Erythroblast (primary cell): ENCODE measurements at places on chromosomes 11 and 22.
A peak's percentile ranks its signal among the peaks of the same experiment; 100 is the strongest.

- no peak for DNase-seq
Measured at GRCh38 chr22:23205339-23206049, 25.2 kb downstream of the BCR start.

DNA sequence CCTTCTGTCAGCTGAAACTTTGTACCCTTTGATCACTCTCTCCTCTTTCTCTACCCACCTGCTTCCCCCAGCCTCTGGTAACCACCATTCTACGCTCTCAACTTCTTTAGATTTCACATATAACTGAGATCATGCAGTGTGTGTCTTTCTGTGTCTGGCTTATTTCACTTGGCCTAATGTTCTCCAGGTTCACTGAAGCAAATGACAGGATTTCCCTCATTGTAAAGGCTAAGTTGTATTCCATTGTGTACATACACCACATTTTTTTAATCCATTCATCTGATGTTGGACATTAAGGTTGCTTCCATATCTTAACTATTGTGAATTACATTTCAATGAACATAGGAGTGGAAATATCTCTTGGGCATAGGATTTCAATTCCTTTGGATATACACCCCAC is 207.6 kb downstream of the MIAT start:
- DNase-seq: no peak

GRCh38 chr11:89477175-89477574 is 14.0 kb downstream of the NOX4 start:
- no peak for DNase-seq

GRCh38 chr11:120013325-120014250 is 124.3 kb downstream of the TRIM29 start:
- peak; percentile 8 for DNase-seq

DNA sequence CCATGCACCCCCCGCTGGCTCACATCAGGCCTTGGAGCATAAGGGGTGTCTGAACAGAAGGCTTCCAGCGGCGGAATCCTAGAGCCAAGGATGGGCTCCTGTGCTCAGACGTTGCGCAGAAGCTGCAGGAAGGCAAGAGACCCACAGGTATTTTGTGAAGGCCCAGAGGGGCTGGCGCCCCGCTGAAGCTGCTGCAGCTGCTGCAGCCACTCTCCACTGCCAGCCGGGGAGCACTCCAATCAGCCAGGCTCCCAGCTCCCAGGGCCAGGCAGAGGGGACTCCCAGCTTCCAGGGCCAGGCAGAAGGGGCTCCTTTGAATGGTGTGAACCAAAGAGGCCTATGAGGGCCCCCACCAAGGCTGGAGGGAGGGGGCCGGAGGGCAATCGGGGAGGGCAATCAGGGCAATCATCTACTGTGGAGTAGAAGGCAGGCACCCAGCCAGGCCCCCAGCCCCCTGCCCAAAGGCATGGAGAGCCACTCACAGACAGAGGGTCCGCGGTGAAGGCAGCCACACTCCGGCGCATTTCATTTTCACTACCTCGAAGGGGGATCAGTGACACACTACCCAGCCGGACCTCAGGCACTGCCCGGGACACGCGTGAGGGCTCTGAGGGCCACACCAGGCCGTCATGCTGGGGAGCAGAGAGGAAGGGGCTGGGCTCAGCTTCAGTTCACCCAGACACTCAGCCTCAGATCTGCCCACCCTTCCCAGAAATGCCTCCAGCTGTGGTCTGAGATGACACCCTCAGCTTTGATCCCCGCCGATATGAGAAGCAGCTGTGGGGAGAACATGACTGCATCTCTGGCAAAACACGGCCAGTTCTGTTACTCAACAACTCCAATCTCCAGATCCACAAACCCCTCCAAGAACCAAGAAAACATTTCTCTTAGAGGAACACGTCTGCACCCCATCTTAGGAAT is 11.6 kb upstream of the PDE2A start:
- DNase-seq: peak; percentile 15

GRCh38 chr22:37313376-37314314 is 31.3 kb downstream of the CYTH4 start:
- no peak for DNase-seq

DNA sequence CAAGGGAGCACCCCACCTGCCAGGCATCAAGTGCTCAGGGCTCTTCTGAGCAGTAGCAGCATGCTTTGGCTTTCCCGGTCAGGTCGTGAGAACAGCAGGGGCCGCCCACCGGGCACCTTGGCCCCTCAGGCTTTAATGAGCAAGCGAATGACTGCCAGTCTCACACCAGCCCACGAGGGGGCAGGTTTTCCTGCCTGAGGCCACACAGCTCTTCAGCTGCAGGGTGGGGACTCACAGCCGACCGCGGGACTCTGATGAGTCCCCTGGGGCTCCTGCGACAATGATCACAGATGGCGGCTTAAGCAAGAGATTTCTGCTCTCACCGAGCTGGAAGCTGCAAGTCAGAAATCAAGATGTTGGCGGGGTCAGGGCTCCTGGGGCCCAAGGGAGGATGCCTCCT is 14.3 kb upstream of the FGF19 start:
- DNase-seq: peak; percentile 37

DNA sequence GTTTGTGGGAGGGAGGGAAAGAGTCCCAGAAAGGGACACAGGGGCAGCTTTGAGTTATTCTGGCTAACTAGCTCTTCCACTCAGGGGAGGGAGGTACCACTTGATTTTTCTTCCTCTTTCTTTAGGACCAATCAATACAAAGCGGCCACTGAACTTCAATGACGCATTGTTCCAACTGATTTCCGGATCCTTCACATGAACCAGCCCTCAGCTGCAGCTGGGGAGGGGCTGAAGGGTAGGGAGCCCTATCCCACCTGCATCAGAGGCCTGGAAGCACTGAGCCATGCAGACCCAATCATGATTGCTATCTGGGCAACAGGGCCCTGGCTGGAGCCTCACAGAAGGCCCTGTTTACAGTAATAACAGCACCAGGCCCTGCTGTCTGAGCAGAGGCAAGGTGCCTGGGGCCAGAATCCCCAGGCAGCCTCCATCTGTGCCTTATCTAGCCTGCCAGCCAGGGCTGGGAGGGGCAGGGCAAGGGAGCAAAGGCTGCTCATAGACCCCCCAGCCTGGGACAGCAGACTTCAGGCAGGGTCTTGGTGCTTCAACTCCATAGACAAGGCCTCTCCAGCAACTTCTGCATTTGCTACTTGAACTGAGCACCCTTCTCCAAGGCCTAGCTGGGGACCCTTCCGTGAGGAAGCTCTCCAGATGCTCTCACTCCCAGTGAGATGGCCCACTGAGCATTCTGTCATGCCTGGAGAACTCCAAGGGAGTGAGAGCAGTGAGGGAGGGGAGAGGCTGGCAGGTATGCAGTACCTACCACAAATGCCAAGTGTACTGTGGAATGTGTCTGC is 22.5 kb downstream of the CLPB start:
- peak; percentile 87 for DNase-seq

DNA sequence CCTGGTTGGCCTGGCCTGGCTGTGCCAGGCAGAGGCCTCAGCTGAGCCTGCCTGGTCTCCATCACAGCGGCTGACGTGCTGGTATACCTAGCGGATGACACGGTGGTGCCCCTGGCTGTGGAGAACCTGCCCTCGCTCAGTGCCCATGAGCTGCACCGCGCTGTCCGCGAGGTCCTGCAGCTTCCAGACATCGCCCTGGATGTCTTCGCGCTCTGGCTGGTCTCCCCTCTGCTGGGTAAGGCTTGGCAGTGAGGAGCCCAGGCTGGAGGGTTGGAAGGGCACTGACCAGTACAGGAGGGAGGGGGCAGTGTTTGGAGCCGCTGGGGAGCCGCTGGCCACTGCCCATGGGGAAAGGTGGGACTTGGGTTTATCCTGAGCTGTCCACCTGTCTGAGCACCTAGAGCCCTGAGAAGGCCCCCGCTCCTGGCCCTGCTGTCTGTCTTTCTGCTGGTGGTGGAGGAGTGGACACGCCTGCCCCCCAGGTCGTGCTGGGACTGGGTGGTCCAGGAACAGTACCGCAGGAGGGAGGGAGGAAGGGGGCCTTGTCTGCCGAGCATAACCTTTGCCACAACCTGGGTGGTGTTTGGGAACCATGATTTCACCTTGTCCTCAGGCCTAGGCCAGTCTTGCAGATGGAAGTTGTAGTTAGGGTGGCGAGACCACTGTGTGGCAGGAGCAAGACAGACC is 3.0 kb downstream of the FRMD8 start:
- DNase-seq: no peak

DNA sequence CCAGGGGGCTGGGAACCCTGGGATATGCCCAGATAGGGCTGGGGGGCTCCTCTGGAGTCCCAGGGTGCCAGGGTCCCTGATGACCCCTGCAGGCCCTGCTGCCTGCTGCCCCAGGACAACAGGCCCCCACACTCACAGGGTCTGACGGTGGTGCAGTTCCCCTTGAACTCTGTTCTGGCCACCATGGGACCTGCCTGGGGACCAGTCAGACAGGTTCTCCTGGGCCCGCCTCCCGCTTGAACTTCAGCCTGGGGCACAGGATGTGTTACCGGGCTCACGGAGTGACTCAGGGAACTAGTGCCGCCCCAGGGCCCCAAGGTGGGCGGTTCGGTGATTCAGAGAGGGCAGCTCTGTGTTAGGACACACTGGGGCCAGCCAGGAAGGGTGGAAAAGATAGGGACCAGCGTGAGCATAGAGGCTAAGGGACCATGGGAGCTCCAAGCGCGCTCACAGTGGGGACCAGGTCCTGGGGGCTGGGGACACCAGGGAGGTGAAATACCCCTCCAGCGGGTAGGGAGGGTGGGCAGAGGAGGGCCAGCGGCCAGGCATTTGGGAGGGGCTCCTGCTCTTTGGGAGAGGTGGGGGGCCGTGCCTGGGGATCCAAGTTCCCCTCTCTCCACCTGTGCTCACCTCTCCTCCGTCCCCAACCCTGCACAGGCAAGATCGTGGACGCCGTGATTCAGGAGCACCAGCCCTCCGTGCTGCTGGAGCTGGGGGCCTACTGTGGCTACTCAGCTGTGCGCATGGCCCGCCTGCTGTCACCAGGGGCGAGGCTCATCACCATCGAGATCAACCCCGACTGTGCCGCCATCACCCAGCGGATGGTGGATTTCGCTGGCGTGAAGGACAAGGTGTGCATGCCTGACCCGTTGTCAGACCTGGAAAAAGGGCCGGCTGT is 21.5 kb upstream of the TXNRD2 start:
- peak; percentile 20 for DNase-seq

GRCh38 chr11:60872961-60873524 is 5.7 kb downstream of the ZP1 start:
- no peak for DNase-seq

DNA sequence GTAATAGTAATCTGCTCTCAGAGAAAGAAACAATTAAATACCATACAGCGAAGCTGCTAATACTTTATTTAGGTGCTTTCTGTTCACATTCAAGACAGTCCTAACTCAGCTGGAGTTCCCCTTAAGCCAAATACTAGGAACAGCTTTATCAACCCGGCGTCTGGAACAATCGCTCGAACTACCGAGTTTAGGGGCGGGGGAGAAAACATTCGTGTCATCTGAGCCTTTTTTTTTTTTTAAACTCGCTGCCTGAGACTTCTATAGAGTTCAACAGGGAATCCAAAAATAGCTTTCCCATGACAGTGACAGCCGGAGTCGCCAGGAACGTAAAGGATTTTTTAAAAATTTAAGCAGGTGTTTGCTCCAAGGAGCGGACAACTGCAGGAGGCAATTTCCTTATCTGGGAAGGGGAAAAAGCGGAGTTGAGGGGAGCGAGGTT is 852 bp downstream of the TRAF6 start:
- peak; percentile 69 for DNase-seq

GRCh38 chr22:20052309-20053259 is 27.5 kb upstream of the DGCR8 start:
- no peak for DNase-seq

- DNase-seq: no peak
Measured at GRCh38 chr11:78795621-78796261, 221.1 kb upstream of the NARS2 start.

DNA sequence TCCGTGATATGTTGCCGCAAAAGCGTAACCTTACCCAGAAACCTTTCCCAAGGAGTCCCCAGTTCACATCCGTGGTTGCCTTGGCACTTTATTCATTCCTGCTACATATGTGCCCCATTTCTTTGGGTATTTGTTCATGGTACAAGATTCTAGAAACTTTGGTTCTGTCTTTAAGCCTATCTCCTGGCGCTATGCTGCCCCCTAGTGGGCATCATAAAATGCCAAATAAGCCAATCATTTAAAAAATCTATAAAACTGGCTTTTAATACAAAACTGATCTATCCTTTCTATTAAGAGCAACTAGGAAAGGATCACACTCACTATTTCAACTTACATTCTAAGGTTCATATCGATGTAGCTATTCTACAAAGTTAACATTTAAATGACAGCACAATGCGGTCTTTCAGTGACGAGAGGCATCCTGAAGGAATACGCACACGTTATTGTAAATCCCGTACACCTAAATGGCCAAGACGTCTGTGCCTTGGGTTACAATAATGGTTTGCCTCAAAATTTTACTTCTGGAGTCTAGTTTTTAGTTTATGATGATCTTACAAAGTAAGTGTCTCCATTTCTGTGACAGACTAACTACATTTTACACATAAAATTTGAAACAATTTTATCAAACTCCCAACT is 16.2 kb downstream of the PIWIL3 start:
- DNase-seq: peak; percentile 87

- peak; percentile 71 for DNase-seq
Measured at GRCh38 chr22:26642465-26643417, 14.6 kb upstream of the MIAT start.

DNA sequence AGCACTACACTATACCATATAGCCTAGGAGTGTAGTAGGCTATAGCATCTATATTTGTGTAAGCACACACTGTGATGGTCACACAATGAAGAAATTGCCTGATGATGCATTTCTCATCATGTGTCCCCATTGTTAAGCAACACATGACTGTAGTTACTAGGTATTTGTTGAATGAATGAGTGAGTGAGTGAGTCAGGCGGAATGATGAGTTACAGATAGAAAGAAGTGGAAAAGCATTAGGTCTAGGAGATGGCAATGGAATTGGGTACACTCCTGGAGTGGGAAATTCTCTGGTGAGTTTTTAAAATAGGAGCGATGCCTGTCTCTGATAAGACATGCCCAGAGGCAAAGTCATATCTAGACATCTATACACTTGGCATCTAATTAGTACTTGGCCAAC is 160.5 kb upstream of the TBCEL start:
- no peak for DNase-seq

GRCh38 chr11:115965767-115966504 is 461.7 kb upstream of the CADM1 start:
- no peak for DNase-seq

DNA sequence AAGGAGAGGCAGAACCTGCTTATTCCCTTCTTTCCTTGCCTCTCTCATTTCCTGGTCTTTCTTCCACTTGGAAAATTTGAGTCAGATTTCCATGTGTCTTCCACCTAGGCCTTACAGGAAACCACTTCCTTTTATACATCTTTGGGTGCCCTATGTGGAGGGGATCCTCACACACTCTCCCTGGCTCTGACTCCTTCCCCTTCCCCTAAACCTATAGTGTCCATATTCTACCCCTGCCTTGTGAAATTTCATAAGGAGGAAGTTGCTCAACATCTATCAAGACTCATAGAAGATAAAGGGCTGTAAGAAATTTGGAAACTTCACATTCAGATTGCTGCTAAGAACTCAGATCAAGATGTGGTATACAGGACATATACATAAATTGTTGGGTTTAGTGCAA is 20.4 kb downstream of the TUG1 start:
- no peak for DNase-seq

GRCh38 chr11:59729834-59730233 is 16.2 kb upstream of the OR10V1 start:
- no peak for DNase-seq
